Effector CD8-positive, alpha-beta T cell (primary cell): ENCODE measurements at places on chromosomes 12 and 14.

DNA sequence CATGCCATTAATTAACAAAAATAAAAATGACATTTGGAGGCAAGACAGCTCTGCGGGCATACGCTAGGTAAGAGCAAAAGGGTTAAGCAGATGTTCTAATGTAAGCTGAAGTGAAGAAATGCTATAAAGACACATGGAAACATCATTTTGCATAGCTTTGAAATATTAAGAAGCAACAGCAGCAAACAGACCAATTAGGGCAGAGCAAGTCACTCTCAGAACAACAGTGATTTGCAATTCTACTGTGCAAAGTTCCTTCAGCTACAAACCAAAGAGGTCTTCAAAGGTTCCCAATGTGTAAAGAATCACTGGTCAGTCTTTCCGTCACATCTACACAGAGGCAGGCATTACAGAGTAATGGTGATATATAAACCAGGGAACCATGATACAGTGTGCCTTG lies 68.2 kb downstream of the PAPLN start:
- DNase-seq: no peak

DNA sequence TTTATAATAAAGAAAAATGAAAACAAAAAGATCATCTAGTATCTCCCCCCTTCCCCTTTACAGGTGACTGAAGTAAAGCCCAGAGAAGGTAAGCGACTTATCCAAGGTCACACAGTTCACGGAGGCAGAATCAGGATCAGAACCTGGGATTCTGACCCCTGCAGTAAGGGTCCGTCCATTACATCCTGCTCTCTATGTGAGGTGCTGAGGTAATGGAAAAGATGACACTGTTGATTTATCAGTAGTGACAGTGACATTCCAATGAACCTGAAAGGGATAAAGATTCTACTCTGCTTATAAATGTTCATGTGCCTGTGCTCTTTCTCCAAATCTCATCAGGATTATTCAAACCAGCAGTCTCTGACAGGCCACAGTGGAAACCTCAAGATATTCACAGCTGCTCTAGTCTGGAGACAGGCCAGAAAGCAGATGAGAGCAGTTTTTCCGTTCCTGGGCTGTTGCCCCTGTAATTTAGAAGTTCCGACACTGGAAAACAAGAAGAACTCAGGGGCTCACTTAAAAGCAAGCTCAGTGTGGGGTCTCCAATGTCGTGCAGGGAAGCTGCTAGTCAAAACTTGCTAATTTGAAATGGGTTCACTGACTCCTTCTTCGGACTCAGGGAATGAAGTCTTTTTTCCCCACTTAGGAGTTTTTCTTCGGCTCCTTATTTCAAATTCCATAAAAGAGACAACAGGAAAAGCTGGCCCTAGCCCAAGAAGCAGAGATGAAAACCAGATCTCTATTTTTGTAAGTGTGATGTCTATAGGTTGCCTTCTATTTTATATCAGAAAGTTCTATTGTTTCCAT lies 131.8 kb upstream of the EEA1 start:
- no peak for DNase-seq

DNA sequence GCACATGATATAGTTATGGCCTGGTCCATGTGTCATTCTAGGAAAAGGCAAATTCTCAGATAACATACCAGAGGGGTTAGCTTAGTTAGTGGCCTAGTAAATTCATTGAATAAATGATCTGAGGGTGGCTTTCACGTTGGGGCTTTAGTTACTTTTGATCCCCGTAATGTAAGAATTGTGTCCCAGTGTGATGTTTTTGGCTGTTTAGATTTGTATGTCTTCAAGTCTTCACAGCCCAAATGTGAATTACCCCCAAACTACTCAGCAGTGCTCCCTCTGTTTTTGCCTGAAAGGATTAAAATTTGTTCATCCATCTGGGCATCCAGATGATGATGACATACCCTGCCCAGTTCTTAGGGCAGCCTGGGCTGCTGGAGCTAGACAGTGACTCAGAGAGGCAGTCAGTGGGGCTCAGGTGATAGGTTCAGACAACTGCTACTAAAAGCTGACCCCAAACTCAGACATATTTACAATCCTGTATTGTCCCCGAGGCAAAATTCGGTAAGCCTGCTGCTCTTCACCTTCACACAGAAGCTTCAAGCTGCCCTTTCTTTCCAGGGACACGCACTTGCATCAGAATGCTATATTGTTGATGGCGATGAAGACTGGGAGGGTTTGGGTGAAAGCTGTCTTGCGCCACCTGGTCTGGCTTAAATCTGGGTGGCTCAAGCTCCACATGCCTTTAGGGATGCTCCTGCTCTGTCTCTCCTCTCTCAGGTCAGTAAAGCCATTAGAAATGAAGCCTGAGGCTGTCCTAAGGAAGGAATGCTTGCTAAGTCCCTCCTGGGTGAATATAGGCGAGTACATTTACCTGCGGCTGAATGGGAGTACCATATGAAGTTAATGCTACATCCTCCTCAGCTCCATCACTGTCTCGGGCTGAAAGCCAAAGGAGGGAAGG lies 10.3 kb downstream of the GPRC5D start:
- DNase-seq: no peak

GRCh38 chr12:90275088-90275487 lies 566.5 kb upstream of the ATP2B1 start:
- DNase-seq: no peak

DNA sequence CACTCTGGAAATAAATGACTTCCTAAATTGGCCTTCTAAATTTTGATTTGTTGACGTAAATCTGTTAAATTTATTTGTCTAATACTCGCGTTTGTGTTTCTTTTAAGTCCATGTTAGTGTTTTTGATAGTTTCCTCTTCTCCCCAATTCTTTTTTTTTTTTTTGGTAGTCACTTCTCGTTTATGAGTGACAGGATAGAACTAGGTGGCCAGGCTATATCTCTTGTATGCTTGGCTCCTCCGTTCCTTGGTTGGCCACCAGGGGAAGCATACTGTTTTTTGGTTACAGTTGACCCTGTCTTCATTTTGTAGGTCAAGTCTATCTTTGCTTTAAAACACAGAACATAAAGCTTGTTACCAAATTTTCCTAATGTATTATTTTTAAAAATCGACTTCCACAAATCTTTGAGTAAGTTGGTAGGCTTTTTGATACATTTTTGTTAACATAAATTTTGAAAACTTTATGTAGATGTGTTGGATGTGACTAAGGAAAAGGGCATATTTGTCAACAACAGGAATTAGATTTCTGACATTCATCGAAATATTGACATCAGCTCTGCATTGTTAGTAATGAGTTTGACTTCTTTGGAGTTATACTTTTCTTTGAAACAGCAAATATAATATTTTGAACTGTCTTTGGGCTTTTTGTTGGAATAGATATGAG lies 2.2 kb downstream of the RCOR1 start:
- DNase-seq: peak; percentile 5

GRCh38 chr12:77830583-77831351 lies at the start of gene NAV3:
NAV3 (plus strand) TSS chr12:77830894; CDS start chr12:77831462, 568 bp downstream.
- DNase-seq: no peak

GRCh38 chr14:31180299-31181051 lies 27.1 kb downstream of the HECTD1 start:
- no peak for DNase-seq

DNA sequence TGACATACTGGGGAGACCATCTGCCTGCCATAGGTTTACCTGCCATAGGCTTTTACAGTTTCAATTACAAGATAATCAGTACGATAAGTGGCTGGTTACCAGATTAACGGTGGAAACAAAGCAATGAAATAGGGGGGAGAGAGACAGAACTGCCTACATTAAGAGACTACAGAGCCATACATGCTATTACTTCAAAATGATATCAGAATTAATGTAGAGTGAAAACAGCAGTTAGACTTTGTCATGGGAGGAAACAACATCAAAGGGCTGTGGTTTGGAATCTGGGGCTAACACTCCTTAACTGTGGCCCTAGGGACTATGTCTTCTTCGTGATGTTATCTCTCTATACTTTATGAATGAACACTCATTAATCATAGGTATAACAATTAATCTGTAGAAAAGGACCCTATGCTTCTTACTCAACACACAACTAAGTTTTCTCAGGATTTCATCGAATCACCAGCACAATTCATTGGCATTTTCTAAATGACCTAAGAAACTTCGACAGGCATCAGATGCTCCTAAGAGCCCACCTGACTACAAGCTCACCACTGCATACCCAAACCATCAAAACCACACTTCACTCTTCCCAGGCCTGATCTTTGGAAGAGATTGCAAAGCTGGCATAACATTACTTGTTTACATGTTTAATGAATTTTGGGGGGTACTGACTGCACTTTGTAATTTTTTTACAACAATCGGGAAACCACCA lies 475.6 kb upstream of the SOX5 start:
- no peak for DNase-seq

DNA sequence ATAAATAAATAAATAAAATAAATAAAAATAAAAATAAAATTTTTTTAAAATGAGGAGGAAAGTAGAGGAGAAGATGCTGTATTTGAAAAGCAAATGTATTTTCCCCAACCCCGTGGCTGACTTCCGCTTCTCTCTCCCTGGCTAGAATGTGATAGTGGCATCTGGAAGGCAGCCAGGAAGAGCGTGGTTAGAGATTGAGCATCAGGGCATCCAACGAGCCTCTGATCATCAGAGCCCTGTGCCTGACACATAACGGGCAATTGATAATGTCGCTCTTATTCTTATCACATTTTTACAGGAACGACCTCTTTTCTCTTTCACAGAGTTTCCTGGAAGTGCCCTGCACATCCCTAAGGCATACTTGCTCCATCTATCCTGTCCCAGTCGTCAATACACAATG lies 496.9 kb upstream of the TMEM132C start:
- DNase-seq: no peak
